ENCODE measurements at places on chromosomes 1 and 21. TPM values are rescaled to one million over a fixed set of nuclear protein-coding genes. Genes with fewer than 3 reads are reported as not detected.

DNA sequence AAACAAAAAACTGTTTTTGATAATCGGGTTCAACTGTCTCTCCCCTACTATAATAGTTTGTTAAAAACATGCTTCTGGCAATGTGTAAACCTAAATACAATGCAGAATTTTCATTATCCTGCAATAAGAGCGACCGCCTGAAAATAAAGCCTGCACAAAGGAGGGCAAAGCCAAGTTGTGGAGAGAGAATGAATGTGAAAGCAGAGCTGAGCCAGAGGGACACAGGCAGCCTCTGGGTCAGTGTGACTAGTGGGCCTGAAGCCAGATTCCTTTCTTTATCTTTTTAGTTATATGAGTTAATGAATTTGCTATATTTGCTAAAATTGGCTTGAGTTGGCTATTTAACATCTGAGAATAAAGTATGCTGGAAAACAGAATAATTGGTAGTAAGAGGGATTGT is 615.2 kb downstream of the PLA2G4A start:
- no peak for DNase-seq

- no peak for DNase-seq
These were observed 157.5 kb downstream of the COP1 start for GRCh38 chr1:176049582-176049981.

The APCS gene
- polyA plus RNA-seq = not detected

The LAX1 gene
- 0.02 TPM for polyA plus RNA-seq

The VSIG8 gene
- not detected for polyA plus RNA-seq

Measured in BJ (cell line).